Activated gamma-delta T cell treated with anti-CD3 and anti-CD28 coated beads, Interleukin-2, amount 50 U/mL, for 16 hours (primary cell): ENCODE measurements at places on chromosomes 5 and 9.

GRCh38 chr5:129459777-129460671 lies at the start of gene ADAMTS19:
TSS of gene ADAMTS19 (plus strand) at chr5:129460298. CDS start at chr5:129460392, 94 bp downstream.
- no peak for DNase-seq

DNA sequence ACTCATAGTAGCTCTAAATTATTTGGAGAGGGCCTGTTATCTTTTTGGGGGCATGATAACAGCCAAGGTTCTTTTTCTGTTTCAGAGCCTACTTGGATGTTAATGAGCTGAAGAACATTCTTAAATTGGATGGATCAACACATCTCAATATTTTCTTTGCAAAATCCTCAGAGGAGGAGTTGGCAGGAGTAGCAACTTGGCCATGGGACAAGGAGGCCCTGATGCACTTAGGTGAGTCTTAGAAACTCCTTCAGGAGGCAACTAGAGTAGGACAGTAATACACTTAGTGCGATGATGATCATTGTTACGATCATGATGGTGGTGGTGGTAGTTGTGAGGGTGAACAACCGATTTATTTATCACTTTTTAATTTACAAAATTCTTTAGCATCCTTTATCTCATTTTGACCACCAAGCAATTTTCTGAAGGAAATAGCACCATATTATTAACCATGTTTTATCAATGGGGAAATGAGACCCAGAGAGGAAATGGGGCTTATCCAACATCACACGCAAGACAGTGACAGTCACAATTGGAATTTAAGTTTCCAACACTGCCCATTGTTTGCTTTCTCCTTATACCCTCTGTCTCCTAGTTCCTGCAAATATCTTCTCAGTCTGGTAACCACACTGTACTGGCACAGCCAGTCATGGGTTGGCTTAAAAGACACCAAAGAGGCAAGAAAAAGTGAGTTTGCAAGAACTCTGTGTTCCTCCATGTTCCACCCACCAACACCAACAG lies 54.0 kb downstream of the PAPPA start:
- no peak for DNase-seq

DNA sequence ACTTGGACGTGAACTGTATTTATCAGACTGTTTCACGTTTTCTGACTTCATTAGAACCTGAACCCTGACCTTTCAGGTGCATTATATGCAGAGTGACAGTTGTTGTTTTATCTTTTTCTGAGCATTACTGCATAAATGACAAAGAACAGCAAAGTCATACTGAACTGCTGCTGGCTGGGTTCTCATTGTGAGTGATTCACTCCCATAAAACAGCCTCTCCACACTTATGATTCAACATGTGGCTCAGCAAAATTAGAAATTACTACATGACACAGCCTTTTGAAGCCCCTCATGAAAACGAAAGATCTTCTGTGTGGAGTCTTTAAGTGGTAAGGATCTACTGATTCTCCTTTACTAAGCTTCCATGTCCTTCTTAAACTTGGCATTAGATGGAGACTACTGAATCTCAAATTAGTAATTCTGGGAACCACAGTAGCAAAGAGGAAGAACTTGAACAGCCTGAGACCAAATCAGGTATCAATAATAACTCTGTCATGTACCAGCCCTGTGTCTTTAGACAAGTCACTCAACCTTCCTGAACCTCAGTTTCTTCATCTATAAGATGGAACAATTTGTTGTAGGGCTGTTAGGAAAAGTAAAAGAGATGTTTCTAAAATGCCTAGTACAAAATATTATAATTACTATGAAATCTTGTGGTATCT lies 172.3 kb upstream of the GNA14 start:
- DNase-seq, result no peak

- no peak for DNase-seq
Observed at GRCh38 chr5:72658761-72659540, 151.7 kb upstream of the ZNF366 start.

- no peak for DNase-seq
Observed at GRCh38 chr5:179292681-179293635, 52.3 kb downstream of the ADAMTS2 start.

DNA sequence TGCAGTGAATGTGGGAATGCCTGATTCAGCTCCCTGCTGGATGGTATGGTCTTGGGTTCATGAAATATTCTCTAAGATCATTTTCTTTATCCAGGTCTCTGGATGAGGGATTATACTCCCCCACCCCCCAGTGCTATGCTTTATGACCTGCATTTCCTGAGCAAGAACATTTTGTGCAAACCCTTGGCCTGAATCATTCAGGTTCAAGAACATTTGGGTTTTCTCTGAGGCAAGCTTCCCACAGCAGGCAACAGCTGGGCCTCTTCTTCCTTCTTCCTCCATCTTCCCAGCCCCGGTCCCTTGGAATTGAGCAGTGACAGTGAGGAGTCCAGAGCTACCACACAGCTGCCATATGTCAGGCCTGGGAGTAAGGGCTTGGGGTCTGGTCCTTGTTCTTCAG lies 58.6 kb upstream of the TNFSF15 start:
- no peak for DNase-seq

DNA sequence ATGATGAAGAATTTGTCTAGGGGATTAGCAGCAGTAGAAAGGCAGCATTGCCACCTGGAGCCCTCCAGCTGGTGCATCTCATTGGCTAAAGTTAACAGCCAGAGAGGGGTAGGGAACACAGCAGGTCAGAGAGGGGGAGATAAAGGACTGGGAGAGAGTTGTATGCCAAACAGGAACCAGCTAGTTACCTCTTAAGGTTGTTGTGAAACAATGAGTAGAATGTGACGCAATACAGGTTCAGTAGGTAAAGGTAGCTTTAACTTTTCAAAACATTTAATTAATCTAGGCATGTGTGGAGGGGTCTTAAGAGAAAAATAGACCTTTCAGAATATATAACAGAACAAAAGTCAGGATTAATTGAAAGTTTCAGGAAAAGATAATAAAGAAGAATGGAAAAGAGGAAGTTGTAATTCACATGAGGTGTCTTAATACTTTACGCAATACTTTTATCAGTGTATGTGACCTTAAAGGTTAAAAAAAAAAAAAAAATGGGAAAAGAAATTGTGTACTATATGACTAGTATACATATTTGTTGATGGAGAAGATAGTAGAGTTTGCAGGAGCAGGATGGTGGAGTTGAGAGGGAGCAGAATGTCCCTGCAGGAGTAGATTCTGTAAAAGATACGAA lies 14.3 kb downstream of the FBXO38 start:
- DNase-seq, result no peak

DNA sequence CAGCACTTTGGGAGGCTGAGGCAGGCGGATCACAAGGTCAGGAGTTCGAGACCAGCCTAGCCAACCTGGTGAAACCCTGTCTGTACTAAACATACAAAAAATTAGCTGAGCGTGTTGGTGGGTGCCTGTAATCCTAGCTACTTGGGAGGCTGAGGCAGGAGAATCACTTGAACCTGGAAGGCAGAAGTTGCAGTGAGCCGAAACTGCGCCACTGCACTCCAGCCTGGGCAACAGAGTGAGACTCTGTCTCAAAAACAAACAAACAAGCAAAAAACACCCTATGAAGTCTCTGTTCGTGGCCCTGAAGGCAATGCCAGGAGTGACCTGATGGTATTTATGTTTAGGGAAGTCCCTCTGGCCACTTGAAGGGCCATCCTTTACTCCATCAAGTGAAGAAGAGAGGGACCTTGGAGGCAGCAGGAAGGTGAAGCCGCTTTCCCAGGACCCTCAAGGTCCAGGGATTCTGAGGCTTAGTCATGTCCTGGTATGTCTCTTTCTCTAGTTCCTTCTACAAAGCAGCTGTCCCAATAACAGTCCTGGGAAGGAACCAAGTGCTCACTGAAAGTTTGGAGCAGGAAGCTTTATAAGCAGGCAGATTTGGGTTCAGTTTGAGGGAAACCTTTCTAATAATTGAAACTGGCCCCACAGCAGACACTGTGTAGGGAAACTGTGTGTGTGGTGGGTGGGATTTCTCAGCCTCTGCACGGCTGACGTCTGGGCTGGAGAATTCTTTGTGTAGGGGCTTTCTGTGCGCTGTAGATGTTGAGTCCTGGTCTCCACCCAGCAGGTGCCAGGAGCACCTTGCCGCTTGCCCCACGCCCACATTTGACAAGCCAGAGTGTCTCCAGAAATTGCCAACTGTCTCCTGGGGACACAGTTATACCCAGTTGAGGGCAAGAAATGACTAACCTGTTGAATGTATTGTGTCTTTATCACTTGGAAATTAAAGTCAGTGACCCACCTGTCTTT lies 12.5 kb downstream of the PHF2 start:
- DNase-seq, result no peak

GRCh38 chr5:139458580-139459407 lies 3.7 kb downstream of the ECSCR start:
- DNase-seq, result peak; percentile 66

DNA sequence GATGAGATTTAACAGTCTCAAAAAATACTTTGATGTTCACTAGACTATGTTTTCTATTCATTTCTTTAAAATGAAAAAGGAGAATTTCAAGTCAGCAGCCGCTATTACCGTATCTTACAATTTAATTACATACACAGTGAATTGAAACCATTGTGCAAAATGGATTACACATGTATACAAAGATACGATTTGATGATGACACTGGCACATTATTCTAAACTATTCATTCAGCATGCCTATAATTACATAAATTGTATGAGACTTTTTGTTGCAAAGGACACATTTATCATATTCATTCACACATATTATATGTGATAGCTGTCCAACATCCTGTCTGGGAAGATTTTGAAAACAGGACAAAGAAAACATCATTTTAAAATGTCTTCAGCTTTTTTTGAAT lies 118.3 kb upstream of the VCAN start:
- no peak for DNase-seq
